ENCODE measurements at places on chromosomes 11 and 22.
A peak's percentile ranks its signal among the peaks of the same experiment; 100 is the strongest.

GRCh38 chr11:110289472-110289871 lies 6.9 kb downstream of the RDX start:
- no peak for DNase-seq

GRCh38 chr22:25478528-25478927 lies 85.9 kb upstream of the GRK3 start:
- no peak for DNase-seq

- DNase-seq, result peak; percentile 83
These were observed 11.2 kb upstream of the BID start for GRCh38 chr22:17785185-17786184.

DNA sequence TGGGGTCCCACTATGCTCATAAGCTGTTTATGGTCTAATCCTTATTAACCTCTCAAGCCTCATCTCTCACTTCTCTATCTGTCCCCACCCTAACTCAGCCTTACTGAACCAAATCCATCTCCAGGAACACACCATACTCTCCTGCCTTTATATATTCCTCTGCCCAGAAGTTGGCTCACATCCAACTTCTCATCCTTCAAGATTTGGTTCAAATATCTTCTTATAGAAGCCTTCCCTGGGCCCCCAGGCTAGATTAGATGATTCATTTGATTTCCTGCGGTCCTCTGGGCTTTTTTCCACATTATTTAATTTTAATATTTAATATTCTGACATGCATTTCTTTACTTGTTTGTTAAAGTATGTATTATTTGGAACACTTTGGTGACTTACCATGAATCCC lies 23.2 kb downstream of the MEI1 start:
- no peak for DNase-seq

- DNase-seq, result no peak
These were observed 84.0 kb upstream of the SHANK2 start for GRCh38 chr11:71336176-71336995.

- DNase-seq, result no peak
These were observed 56.8 kb downstream of the CDKN1C start for GRCh38 chr11:2828585-2829330.

DNA sequence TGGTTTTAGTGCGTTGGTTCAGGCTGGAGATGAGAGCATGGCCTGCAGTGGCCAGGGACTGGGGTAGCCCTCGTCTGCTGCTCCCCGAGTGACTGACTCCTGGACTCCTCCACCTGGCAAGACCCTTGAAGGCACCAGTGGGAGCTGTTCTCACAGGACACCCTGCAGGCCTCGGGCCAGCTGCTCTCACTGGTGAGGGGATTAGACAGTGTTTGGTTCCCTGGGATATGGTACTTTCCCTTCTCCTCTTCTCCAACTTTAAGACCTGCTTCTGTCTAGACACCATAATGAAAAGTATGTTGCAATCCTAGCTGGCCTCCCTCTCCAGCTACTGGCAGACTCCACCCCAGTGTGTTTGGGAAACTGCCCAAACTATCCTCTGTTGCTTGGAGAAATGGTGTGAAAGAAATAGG lies 168.8 kb upstream of the CADM1 start:
- DNase-seq, result no peak

Measured in iPS-NIHi11 (cell line).